ENCODE measurements at places on chromosomes 16 and 17.

GRCh38 chr17:36784633-36785032 is 152.6 kb upstream of the LHX1 start:
- DNase-seq = no peak

- no peak for DNase-seq
Measured at GRCh38 chr17:63542942-63543821, 7.1 kb upstream of the DCAF7 start.

DNA sequence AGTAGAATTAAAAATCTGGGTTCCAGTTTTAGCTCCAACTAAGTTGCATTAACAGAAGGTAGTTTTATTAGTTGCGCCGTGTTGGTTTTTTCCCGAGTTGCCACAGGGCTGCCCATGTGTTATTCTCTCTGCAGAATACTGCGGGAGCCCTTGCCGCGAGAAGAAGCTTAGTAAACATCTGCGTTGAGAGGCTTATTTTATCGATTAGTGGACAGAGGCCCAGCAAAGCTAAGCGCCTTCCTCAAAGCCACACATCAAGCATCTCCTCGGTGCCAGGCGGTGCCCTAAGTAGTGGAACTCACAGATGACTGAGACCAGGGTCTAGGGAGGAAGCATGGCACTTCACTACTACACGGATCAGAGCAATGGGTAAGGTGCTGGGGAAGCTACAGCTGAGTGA is 212.3 kb upstream of the IRX5 start:
- DNase-seq = no peak

GRCh38 chr16:71250461-71251235 is 20.1 kb upstream of the HYDIN start:
- no peak for DNase-seq

DNA sequence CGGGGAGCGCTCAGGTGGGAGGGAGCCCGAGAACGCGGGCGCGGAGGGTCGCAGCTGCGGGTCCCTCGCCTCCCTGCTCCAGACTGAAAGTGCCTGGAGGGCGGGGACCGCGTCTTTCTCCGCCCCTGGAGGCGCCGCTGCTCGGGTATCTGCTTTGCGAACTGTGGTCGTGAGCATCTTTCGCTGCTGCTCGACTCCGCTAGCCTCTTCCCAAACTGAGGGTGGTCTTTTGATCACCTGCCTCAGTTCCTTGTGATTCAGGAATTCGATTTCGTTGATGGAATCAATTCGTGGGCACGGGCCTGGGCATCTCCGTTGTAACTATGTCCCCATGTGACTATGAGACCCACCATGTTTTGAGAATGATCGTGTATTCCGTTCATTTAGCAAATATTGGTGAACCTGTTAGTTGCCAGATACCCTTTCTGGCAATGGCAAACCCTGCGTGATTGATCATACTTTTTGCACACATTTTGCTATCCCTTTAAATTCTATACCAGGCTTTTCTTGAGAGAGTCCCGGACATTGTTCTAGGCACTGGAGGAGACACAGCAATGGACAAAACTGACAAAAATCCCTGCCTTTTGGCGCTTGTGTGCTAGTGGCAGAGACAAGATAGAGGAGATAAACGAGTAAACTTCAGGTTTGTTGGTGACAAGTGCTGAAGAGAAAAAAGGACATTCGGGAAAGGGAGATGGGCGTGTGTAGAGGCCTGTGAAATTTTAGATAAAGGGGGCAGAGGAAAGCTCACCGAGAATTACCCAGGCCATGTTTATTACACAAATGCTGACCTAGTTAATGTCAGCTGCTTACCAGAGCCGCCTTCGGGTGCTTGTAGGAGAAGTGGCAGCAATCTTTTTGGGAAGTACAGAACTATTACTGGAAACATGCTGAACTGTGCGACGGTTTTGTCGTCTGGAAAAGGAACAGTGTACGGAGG is 948 bp downstream of the UTP18 start:
- DNase-seq = no peak

DNA sequence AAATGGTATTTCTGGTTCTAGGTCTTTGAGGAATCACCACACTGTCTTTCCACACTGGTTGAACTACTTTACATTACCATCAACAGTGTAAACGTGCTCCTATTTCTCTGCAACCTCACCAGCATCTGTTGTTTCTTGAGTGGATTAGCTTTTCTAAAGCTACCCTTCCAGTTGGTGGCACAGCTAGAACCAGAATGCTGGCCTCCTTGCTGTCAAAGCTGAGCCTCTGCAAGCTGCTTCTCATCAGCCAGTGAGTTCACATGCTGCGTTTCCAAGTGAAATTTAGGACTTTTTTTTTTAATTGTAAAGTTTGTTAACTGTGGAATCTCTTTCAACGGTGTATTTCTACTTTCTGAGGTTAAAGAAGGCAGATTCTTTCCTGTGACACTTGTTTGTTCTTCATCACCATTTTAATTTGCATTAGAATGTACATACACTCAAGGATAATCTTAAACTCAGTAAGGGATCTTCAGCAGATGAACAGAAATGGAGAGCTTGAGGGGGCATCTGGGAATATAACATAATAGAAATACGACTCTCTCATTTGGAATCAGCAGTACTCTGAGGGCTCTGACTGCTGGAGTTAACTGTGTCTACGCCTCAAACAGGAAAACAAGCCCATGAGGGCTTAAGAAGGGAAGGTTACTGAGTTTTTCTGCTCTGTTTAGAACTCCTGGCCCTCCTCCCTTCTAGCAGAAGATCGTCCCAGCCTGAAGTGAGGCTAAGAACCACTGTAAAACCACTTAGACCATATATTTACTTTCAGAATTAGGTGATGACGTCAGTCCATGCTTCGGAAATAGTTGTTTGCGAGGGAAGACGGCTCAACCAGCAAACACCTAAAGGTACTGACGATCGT is 148.4 kb upstream of the FAM20A start:
- no peak for DNase-seq

DNA sequence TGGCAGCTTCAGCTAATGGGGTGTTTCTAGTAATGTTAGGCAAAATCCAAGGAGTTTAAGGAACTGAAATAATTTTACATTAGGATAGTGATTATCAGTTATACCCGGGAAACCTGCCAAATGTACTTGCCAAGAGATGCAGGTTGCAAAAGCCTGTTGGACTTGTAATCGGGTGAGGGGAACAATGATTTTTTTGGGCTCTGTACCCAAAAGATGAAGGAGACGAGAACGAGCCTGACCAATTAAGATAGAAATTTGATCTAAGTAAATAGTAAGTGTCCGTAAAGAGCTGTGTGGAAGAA is 56.3 kb upstream of the ARL4D start:
- no peak for DNase-seq

GRCh38 chr16:23908790-23909189 is 73.0 kb downstream of the PRKCB start:
- DNase-seq = no peak

GRCh38 chr17:19306160-19307111 is 56.1 kb downstream of the B9D1 start:
- DNase-seq = no peak

DNA sequence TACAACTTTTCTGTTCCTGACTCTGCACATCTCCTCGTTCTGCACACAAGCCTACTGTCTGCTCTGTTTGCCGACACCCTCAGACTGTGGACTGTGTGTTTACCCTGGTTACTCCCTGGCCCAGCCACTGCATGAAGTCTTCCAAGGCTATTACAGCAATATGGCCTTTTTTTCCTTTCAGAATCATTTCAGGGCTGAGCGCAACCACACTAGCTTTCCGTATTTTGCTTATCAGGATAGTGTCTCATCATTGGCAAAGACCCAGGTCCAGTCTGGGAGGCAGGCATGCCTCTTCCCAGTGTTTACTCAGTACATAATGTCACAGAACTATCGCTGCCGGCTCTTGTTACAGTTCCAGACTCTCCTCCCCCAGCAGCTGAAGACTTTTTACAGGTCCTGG is 10.1 kb downstream of the DNAH9 start:
- DNase-seq = no peak

DNA sequence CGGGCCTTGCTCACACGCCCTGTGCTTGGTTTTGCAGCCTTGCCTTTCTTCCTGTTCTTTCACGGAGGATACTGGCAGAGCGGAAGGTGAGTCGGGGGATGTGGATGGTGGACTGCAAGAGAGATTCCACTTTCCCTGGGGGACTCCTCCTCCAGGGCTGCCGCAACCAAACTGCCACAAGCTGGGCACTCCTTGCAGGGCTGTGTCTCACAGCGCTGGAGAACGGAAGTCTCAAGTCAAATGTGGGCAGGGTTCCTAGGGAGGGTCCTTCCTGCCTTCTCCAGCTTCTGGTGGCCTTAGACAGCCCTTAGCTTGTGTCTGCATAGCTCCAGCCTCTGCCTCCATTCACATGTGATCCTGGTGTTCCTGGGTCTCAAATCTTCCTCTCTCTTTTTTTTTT is 11.4 kb upstream of the BIRC5 start:
- no peak for DNase-seq

DNA sequence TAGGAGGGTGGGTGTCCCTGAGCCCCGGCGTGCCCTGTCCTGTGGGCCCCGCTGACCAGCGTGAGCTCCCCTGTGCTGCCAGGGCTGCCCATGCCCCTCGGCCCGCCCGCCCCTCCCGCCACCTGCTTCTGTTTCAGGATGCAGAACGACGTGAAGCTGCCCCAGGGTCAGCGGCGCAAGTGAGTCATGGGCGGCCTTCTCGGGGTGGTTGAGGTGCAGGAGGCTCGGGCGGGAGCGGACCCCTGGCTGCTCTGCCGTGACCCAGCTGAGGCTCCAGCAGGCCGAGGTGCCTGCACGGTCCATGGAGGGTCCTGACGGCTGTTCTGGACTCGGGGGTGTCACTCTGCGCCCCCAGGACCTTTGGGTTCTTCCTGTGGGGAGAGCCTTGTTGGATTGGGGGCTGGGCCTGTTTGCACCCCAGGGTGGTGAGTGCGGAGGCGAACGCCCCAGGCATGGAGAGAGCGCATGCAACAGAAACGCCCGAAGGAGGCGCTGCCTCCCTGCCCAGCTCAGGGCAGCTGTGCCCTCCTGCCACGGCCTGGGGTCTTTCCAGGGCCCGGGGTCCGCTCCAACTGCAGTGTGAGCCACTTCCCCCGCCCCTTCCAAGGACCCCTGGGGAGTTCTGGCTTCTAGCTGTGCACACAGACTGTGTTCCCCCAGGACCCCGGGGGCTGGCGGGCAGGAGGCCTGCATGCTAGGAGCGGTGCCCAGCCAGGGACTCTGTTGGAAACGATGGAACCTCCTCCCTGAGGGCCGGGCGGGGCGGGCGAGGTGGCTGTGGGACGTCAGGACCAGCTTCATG is 4.0 kb downstream of the SLC25A10 start:
- no peak for DNase-seq

GRCh38 chr16:81905277-81905676 is 106.0 kb downstream of the SDR42E1 start:
- no peak for DNase-seq

- no peak for DNase-seq
Measured at GRCh38 chr17:80030730-80031410, 4.8 kb downstream of the TBC1D16 start.

GRCh38 chr17:50115756-50116155 is 14.2 kb downstream of the SAMD14 start:
- no peak for DNase-seq

GRCh38 chr16:87713451-87714229 is 52.1 kb downstream of the KLHDC4 start:
- no peak for DNase-seq

- no peak for DNase-seq
Measured at GRCh38 chr17:11506635-11507034, 91.6 kb upstream of the DNAH9 start.

DNA sequence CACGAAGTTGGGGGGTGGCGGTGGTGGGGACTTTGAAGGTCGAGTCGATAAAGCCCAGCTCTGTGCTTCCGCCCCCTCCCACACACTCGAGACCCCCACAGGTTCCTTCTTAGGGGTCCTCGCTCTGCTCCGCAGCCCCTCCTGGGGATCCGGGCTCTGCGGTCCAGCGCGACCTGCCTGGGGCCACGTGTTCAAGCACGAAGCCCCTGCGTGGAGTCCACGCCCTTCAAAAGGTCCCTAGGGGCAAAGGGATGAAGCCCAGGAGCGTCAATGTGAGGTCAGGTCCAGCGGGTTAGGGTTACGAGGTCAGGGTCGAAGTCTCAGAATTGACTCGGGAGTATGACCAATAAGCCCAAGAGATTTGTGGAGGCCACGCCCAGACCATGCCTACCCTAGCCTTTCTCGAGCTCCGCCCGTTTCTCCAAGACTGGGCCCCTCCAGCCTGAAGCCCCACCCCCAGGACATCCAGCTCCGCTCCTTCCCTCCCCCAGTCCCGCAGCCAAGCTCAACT is 786 bp upstream of the CACNA1G start:
- no peak for DNase-seq

DNA sequence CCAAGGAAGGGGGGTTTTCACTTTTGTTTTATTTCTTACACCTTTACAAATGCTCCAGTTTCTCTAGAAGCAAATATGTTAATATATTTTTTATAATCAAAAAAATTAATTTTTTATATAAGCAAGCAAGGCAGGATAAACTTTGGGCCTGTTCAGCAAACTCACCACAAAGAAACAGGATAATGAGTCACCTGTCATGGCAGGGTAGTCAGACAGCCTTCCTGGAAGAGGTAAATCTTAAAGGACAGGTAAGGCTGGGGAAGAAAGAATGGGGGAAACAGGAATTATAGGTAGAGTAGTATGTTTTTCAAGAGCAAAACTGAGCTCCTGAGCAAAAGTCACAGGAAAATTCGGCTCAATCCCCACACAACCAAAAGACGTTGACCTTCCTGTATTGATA is 186.3 kb upstream of the SOX9 start:
- DNase-seq = no peak

DNA sequence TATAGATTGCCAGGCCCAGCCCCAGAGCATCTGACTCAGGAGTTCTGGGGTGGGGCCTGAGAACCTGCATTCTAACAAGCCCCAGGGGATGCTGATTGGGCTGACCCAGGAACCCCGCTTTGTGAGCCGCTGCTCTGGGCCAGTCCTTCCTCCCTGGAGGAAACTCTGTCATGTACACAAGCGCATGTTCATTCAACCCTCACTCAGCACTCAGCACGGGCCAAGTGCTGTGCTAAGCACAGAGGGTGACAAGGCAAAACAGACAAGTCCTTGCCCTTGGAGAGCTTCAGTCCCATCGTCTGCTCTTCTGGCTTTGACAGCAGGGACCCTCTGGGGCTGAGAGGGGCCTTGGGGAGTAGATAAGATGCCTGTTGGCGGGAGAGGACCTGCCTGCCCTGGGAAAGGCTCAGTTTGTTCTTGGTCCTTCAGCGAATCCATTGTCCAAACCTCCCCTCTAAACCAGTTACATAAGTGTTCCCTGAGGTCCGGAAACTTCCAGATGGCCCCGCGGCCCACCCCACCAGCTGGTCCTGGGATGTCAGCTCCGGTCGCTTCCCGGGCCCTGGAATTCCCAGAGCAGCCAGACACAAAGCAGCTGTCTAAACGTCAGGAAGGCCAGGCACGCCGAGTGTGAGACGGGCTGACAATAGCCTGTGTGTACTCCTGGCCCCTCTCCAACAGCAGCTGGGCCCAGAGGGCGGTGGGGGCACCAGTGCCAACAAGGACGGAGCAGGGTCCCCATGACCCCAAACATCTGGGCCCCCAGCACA is 88.8 kb downstream of the ZDHHC7 start:
- no peak for DNase-seq

- DNase-seq = no peak
Measured at GRCh38 chr17:51510940-51511339, 250.6 kb downstream of the UTP18 start.

Measured in GM04504 (cell line).